Activated CD4-positive, alpha-beta T cell treated with anti-CD3 and anti-CD28 coated beads, Interleukin-10, Interleukin-2, amounts not matched to agents 100 ng/mL and 50 ng/mL, durations not matched to agents 16 hours and 8 hours (primary cell): ENCODE measurements at places on chromosomes 5 and 9.

- no peak for DNase-seq
These were observed 73.0 kb downstream of the C9orf85 start for GRCh38 chr9:71984403-71984802.

- no peak for DNase-seq
These were observed 50.0 kb upstream of the SH3GL2 start for GRCh38 chr9:17528859-17529258.

GRCh38 chr5:72160329-72160728 lies 53.1 kb downstream of the MAP1B start:
- DNase-seq, result no peak

- no peak for DNase-seq
These were observed 6.6 kb downstream of the ISL1 start for GRCh38 chr5:51389577-51390463.

GRCh38 chr9:77901771-77902170 lies 129.8 kb downstream of the GNAQ start:
- no peak for DNase-seq

GRCh38 chr9:31759703-31760102 lies 624.7 kb upstream of the ACO1 start:
- no peak for DNase-seq

- no peak for DNase-seq
These were observed 87.7 kb downstream of the FSTL4 start for GRCh38 chr5:133524666-133525065.

DNA sequence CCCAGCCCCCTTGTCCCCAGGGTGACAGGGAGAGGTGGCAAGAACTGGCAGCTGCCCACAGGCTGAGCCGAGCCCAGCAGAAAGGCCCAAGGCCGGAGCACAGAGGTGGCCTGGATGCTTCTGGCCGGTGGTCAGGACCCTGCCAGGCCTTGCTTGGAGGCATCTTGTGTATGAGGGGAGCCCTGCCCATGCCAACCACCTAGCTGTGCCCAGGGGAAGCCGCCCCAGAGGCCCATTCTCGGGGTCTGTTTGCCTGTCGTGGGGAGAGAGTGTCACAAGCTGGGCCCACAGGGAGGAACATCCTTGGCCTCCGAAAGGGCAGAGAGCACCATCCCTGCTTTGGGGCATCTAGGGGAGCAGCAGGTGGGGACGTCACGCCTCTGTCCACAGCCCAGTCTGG lies 10.0 kb downstream of the NKD2 start:
- DNase-seq, result no peak

GRCh38 chr5:107769519-107769918 lies 98.8 kb upstream of the EFNA5 start:
- no peak for DNase-seq

- no peak for DNase-seq
These were observed 177.1 kb upstream of the SPRY4 start for GRCh38 chr5:142501890-142502289.

DNA sequence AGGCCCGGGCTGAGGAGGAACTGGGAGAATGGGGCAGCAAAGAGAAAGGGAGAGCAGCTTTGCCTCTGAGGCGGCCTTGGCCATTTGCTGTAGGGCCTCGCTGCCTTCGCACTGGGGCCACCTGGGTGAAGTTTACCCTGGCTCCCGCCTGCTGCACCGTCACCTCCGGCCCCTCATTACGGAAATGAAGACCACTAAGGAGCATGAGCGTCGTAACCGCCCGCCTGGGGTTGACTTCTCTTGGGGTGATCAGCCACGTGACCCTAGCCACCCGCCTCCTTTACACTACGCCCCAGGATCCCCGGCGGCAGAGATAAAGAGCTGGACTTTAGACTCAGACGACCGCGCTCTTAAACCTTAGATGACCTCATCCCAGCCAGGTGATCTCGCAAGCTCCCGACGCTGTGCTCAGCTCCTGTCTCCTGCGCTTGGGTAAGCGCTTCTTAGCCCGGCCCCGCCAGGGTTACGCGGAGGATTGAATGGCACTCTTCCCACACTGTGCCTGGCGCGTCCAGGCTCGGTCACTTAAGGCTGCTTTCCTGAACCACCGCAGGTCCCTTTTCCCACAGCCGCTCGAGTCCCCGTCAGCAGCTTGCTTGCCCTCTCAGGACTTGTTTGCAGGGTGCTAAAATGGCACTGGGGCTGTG lies 107.9 kb upstream of the LARP1 start:
- DNase-seq, result no peak

GRCh38 chr9:86867804-86868313 lies 79.4 kb downstream of the GAS1 start:
- DNase-seq, result no peak

- DNase-seq, result no peak
These were observed 615.1 kb downstream of the CDH12 start for GRCh38 chr5:22238047-22238446.

GRCh38 chr5:82422751-82423181 lies 144.6 kb upstream of the RPS23 start:
- DNase-seq, result no peak

DNA sequence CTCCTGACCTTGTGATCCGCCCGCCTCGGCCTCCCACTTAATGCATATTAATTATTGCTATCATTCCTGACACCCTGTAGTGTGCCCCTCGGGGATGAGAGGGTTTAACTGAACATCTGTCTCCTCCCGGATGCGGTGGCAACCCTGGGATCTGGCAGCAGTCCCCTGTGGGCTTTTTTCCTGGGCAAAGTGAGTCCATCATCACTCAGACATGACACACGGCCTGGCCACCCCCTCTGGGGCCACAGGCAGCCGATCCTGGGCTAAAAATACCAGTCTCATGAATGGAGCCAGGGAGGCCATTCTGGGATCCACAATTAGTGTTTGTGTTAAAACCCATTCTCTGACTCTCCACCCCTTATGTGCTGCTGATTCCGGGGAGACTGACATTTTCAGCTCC lies 161.2 kb downstream of the RGS3 start:
- DNase-seq, result no peak

DNA sequence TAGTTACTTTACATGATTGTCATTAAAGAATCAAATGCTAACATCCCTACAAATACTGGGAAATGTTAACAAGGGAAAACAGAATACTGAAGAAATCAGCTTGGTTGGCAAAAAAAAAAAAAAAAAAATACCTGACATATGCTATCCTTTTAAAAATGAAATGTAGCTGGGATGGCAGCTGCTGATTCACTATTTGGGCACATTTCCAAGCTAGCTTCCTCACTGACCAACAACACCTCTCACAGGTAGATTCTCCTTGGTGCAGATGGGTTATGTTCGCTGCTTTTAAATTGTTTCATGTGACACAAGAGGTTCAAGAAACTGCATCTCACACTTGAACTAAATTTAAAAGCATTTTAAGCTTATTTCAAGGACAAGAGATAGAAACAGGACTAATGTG lies 6.1 kb upstream of the PRUNE2 start:
- DNase-seq, result no peak

DNA sequence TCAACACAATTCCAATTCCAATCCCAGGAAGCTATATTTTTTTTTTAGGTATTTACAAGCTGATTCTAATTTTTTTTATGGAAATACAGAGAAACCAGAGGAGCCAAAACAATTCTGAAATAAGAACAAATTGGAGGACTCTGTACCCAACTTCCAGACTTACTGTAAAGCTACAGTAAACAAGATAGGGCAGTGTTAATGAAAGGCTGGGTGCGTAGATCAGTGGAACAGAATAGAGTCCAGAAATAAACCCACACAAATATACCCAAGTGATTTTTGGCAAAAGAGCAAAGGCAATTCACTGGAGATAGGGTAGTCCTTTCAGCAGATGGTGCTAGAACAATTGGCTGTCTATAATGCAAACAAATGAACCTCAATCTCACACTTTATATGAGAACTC lies 50.6 kb downstream of the WHRN start:
- no peak for DNase-seq

DNA sequence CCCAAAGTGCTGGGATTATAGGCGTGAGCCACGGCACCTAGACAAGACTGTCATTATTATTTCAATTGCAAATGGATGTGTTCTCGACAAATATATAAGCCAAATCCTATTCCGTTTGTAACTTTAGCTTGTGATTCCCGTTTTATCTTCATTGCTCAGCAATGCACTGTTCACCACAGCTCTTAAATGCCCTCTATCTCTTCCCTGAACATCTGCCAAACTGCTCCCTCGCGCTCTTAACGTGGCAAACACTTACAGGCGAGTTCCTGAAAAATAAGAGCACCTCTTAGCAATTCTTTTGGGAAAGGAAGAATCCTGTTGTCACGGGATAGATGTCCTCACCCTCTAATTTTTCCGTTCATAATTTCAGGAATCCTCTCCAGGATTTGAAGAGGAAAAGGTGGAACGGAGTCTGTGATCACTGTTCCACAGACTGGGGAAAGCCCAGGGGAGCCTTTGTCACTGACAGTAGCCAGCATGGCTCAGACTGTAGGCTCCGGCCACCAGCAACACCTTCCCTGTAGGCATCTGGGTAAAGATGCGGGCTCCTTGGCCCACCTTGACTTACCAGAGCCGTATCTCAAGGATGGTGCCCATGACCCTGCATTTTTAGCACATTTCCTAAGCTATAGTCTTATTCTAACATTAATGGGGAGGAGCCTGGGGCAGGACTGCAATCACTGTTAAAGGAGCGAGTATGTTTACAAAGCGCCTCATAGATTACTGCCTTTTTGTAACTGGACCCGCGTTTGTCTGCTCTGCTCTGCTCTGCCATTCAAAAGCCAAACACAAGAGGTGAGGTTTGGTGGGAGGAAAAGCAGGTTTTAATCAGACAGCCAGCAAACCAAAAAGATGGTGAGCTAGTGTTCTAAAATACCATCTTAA lies 20.2 kb upstream of the GNPDA1 start:
- DNase-seq, result no peak

DNA sequence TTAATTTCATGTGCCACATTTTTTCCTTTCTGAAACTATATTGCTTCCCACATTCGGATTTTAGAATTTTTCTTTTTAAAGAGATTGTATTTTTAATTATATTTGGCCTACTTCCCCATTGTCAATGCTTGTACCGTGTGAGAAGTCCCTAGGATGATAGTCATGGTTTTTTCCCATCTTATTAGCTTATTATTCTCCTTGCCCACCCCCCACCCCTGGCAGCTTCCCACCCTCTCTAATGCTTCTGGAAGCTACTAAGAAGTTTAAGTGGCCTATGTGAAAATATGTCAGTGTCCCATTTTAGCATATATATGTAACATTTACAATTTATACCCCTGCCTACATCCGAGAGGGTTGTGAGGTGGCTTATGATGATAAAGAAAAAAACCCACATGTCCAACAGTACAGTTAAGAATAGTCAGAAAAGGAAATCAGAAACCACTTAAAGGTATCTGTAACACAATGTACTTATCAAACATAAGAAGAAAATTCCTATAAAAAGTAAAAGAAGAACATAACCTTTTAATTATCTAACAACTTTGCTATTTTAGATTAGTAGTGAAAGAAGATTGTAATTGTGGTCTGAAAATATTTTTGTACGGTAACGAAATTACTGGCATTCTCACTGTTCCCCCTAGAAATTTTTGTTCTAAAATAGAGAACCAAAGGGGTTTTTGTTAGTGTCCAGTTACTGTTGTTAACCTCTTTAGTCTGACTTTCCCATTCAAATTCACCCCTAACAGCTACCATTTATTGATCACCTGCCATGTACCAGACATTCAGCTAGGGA lies 62.1 kb downstream of the SLC44A1 start:
- DNase-seq, result no peak

DNA sequence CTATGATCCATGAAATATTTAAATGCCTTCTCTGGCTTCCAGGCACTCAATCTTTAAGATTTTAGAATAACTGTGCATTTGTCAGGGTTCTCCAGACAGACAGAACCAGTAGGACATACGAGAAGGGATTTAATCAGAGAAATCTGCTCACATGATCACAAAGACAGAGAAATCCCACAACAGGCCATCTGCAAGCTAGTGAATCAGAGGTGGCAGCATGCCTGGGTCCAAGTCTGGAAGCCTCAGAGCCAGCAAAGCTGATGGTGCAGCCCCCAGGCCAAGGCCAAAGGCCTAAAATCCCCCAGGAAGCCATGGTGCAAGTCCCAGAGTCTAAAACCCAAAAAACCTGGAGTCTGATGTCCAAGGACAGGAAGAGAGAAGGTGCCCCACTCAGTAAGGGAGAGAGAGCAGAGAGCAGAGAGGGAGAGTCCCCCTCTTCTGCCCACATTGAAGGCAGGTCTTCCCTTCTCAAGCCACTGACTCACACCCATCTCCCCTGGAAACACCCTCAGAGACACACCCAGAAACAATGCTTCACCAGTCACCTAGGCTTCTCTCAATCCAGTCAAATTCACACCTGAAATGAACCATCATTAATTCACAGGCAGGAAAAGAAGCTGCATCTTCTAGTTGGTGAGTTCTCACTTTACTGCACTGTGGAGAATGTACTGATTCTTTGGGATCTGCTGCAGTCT lies 48.7 kb downstream of the CAMSAP1 start:
- no peak for DNase-seq

- no peak for DNase-seq
These were observed 115.0 kb downstream of the CDK5RAP2 start for GRCh38 chr9:120464887-120465421.

DNA sequence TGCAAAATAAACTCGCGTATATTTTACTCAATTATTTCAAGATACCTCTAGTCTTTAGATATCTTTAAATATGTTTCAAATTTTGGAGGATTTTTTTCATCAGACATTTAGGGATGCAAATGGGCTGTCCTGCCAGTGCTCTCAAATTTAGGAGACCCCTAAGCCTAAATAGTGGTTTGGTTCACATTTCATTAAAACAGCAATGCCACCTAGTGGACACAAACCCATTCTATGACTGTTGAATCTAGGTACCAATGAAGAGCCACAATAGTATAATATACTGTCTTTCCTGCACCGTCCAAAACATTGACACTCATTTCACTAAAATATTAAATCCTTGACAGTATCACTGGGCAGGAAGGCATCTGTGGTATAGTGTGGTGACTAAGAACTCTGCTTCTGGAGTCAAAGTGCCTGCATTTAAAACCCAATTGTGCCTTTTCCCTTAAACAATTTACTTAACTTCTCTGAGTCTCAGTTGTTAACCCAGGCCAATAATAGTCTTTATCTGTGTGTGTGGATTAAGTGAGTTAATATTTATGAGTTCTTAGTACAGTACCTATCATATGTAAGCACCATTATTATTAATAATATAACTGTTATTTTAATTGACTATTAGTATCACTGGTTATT lies 148.0 kb downstream of the RORB start:
- peak; percentile 14 for DNase-seq

GRCh38 chr5:22852807-22853660 lies at the start of gene CDH12:
Gene CDH12, minus strand, starts transcription at chr5:22853344.
- DNase-seq, result peak; percentile 0

GRCh38 chr9:93130861-93131481 lies 3.1 kb downstream of the NINJ1 start:
- no peak for DNase-seq

DNA sequence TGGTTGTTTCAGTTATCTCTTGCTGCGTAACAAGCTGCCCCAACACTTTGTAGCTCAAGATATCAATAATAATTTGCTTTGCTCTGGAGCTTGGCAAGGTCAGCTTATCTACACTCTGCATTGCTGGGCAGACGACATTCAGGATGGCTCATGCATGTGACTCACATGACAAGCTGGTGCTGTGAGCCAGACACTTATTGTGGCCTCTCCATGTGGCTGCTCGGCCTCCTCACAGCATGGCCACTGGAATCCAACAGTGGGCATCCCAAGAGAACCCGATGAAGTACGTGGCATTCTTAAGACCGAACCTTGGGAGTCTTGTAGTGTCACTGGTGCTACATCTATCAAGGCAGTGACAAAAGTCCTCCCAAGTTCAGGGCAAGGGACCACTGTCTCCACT lies 94.2 kb upstream of the MVB12B start:
- no peak for DNase-seq
